ENCODE measurements at places on chromosomes 12 and 14. TPM values are rescaled to one million over a fixed set of nuclear protein-coding genes. Genes with fewer than 3 reads are reported as not detected.

DNA sequence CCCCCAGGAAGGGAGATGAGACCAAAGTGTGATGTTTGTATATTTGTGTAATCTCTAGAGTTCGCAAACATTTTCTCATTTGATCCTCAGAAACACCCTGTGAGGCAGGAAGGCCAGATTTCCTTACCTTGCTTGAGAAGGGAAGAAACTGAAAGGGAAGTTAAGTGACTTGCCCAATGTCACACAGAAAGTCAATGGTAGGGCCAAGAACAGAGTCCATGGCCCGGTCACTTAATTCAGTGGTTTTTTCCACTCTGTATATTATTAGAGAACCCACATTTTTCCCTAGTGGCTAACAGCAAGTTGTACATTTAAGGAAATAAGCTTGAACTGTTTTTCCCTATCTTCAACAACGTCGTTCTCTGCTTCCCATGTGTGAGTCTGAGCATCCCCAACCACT is 25.6 kb upstream of the CHPT1 start:
- no peak overlapping the region for H3K4me3 ChIP-seq
- H3K27ac ChIP-seq = no peak overlapping the region
- H3K4me1 ChIP-seq = no peaks in the 10 kb centered on the region
- no peaks in the 10 kb centered on the region for H3K36me3 ChIP-seq

GRCh38 chr14:61524936-61525292 is 170.4 kb upstream of the HIF1A start:
- no peaks in the 10 kb centered on the region for H3K27me3 ChIP-seq
- H3K27ac ChIP-seq = peak overlapping the region; percentile 39
- no peak for DNase-seq
- no peaks in the 10 kb centered on the region for H3K36me3 ChIP-seq
- no peak overlapping the region for H3K4me3 ChIP-seq

DNA sequence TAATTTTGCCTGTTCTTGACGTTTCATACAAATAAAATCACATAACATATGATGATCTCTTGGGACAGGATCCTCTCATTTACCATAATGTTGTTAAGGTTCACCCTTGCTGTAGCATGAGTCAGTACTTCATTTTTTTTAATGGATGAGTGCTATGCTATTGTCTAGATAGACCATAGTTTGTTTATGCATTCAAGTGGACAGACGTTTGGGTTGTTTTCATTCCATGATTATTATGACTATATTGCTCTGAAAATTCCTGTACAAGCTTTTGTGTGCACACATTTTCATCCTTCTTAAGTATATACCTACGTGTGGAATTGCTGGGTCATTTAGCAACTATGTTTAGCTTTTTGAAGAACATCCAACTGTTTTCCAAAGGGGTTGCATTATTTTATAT is 325.6 kb upstream of the TMEM132C start:
- peaks cover 49% of the 10 kb centered on the region for H3K4me1 ChIP-seq
- DNase-seq = peak; percentile 80
- no peaks in the 10 kb centered on the region for H3K36me3 ChIP-seq
- H3K4me3 ChIP-seq = no peak overlapping the region
- H3K27ac ChIP-seq = peak overlapping the region; percentile 93

DNA sequence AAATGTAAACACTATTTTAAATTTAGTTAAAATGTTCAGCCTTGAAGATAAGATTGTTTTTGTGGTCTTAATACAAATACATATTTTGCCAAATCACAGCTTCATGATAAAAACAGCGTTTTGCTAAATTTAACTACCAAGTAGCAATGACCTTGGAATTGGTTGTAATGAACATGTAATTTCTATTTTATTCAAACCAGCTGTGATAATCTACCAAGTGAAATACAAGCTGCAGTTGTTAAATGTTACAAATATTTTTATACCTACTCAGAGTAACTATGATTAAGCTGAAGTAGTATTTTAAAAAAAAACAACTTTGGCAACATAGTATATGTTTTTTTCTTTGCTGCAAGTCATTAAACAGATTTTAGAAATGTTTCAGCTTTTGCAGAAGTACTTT is 96.2 kb downstream of the CPSF2 start:
- no peak overlapping the region for H3K4me3 ChIP-seq
- no peak overlapping the region for H3K27ac ChIP-seq
- no peak for DNase-seq
- H3K27me3 ChIP-seq = peaks cover 2% of the 10 kb centered on the region
- no peaks in the 10 kb centered on the region for H3K4me1 ChIP-seq

- DNase-seq = no peak
- no peak overlapping the region for H3K27ac ChIP-seq
- peaks cover 88% of the 10 kb centered on the region for H3K36me3 ChIP-seq
- peaks cover 46% of the 10 kb centered on the region for H3K4me1 ChIP-seq
- H3K4me3 ChIP-seq = no peak overlapping the region
Observed at GRCh38 chr12:124451016-124451415, 116.4 kb downstream of the NCOR2 start.

DNA sequence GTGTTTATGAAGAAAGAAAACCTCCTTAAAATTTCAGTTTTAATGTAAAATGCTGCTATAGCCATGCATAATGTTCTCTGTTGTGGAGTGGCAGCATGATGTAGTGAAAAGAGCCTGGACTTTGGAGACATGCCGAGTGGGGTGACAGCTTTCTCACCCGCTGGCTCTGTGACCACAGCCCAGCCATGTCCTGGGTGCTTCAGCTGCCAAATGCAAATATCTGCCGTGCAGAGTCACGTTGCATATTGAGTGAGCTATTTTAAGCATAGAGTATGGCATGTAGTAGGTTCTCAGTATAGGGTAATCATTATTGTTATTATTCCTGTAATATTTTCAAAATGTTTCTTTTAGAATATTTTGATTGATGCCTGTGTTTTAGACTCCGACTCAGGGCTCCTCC is 15.5 kb upstream of the TCTN2 start:
- H3K4me3 ChIP-seq = no peak overlapping the region
- DNase-seq = no peak
- H3K27me3 ChIP-seq = no peaks in the 10 kb centered on the region
- no peak overlapping the region for H3K27ac ChIP-seq

The TPCN1 gene
- 17.0 TPM for total RNA-seq

The VRTN gene
- total RNA-seq = not detected

The KLRB1 gene
- total RNA-seq = not detected
